ENCODE measurements at places on chromosomes 5 and 9. TPM values are rescaled to one million over a fixed set of nuclear protein-coding genes. Genes with fewer than 3 reads are reported as not detected.

ZFP2 gene
- total RNA-seq: 14.5 TPM

DNA sequence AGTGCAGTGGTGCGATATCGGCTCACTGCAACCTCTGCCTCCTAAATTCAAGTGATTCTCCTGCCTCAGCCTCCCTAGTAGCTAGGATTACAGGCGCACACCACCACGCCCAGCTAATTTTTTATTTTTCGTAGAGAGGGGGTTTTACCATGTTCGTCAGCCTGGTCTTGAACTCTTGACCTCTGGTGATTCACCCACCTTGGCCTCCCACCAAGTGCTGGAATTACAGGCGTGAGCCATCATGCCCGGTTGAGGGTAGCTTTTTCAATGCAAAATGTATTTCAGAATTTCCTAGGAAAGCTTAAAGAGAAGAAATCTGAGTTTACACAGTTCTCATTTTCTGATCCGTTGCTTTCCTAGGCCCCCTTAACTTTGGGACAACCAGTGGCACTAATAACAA lies 15.7 kb downstream of the BDP1 start:
- H3K27ac ChIP-seq: no peak overlapping the region
- peaks cover 17% of the 10 kb centered on the region for H3K36me3 ChIP-seq
- no peaks in the 10 kb centered on the region for H3K27me3 ChIP-seq

DNA sequence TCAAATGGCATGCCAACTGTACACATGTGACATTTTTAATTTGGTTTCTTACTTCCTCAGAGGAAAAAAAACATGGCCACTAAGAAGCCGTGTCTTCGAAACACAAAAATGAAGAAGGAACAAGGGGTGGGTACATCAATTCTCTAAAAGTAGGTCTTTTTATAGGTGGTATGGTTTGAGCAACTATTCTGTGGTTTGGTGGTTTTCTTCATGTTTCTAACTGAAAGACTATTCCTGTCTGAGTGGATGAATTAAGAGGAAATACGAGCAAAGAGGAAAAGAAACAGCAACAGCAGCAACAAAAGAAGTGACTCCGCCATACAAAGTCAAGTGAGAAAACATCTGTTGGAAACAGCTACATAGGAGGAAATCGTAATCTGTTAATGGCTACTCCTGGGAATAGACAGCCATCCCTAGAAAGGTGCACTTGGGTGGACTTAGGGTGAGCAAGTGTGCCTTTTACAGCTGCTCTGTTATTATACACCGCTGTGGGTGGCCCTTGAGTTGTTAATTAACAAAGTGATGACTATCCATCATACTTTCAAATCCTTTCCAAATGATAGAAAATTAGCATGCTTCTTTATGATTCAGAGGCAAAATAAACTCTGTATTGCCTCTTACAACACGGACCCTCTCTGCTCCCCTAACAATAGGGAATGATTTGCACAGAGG lies 575.8 kb downstream of the TLE1 start:
- H3K36me3 ChIP-seq: no peaks in the 10 kb centered on the region
- peaks cover 27% of the 10 kb centered on the region for H3K4me1 ChIP-seq
- DNase-seq: no peak
- H3K27ac ChIP-seq: no peak overlapping the region
- no peaks in the 10 kb centered on the region for H3K27me3 ChIP-seq

IFNA21 gene
- total RNA-seq: not detected

DNA sequence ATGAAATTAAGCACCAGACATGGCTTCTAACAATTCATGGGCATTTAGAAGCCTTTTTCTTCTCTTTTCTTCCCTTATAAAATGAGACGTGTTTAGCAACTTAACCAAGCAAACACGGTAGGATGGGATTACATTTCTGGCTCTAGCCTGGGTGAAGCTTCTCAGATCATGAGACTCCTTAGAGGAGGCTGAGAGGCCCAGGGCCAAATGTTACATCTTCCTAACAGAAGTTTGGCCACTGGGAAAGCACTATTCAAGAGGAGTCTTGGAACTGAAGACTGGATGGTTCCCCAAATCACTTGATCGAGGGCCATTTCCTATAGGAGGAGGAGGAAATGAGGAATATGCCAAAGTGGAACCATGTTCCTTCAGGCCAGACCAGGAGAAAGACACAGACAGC lies 1.9 kb downstream of the GABRP start:
- no peak overlapping the region for H3K27ac ChIP-seq
- no peak for DNase-seq
- H3K27me3 ChIP-seq: no peaks in the 10 kb centered on the region
- H3K36me3 ChIP-seq: no peaks in the 10 kb centered on the region

CDC20B gene
- not detected for total RNA-seq

DNA sequence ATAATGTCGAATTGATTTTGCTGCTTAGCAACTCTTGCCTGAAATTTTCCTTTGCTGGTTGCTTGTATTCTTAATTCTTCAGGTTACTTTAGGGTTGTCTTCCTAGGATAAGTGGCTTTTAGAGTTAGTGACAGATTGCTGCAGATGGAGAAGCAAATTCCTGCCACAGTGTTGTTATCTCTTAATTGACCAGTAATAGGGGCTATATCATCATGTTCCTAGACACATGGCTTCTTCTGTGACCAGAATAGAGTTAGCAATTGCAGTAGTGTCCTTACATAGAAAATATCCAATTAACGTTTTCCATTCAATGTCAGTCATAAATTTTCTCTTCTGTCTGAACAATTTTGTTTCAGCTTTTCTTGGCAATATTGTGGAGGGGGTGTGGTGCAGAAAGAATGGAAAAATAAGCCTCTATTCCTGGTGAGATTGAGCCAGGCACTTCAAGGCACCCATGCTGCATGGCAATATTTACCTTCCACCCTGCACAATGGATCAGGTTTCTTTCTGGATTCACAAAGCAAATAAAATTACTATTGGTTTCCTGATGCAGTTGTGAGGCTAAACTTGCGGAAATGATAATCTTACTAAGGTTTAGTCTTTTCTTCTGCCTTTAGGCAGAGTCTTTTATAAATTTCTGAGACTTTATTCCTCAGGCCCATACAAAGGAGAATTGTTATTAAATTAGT lies 1481.5 kb downstream of the EFNA5 start:
- DNase-seq: no peak
- no peaks in the 10 kb centered on the region for H3K27me3 ChIP-seq
- no peak overlapping the region for H3K4me3 ChIP-seq
- no peak overlapping the region for H3K27ac ChIP-seq
